ENCODE measurements at places on chromosomes 16 and 17.

DNA sequence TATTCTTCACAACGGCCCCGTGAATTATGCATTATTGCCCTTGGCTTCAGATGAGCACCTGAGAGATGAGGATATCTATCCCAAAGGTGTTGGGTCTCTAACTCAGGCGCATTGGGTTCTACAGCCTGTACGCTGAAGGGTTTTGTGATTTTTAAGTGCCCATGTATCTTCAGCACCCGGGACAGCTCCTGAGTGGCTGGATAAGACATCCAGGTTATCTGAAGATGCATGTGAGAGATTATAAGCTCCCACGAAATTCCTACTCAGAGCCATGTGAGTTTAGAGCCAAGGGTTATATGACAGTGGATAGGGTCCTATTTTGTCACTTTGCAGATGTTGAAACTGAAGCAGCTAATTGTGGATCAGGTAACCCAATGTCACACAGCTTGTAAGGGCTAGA, 612.3 kb upstream of the EEF2KMT start:
- DNase-seq = peak; percentile 24

DNA sequence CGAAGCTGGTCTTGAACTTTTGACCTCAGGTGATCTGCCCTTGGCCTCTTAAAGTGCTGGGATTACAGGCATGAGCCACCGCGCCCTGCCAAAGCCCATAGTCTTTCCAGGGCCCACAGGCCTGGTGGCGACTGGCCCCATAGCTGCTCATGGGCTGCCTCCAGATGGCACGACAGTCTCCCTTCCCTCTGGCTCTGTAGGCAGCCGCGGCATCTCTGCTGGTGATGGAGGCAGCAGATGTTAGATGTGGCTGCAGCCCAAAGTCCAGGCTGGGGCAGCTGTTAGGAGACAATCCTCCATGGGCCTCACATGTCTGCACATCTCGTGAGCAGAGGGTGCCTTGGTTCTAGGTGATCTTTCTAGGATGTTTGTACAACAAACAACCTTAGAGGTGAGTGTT, 69.7 kb upstream of the DNAJA2 start:
- DNase-seq = no peak

DNA sequence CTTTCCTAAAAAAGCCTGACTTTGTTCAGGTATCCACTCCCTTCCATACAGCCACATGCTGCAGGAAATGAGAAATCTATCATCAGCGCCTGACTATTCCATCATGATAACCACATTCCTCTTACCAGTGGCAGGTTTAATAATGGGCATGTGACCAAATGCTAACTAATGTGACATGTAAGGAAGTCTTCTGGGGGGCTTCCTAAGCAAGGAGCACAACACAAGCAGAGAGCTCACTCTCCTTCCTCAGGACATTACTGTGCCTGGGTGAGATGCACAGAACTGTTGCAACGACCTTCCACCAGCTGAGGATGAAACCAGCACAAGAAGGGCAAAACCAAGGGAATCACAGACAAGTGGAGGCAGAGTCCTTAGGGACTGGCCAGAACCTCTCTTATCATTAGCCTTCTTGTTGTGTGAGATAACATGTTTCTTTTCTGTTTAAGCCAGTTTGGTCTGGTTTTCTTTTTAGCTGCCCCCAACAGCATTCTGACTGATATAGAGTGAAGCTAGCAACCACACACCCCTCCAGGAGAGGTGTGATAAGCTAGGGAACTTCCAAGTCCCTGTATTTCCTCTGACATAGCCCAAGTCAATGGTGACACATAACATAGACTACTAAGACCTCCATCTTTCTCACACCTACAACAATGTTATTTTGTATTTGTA, 16.9 kb downstream of the MYO1D start:
- DNase-seq = no peak

DNA sequence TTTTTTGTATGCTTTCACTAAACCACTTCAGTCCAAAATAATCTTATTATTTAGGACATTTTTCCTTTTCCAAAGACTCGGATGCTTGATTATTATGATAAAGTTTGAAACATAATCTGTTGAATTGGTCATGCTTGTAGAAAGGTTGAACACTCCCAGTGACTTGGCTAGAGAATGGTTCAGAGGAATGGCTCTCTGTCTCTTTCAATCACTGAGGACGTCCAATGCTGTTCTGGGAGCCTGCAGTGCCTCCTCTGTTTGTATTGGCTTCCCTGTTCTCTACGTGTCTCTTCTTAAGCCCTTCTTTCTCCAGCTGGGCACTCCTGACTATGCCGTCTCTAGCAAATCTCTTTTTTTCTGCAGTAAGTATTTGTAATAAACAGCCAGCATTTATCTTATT, 369.0 kb upstream of the DYNLRB2 start:
- DNase-seq = no peak

- peak; percentile 88 for DNase-seq
Measured at GRCh38 chr17:75876938-75877751, 1.2 kb downstream of the TRIM47 start.

DNA sequence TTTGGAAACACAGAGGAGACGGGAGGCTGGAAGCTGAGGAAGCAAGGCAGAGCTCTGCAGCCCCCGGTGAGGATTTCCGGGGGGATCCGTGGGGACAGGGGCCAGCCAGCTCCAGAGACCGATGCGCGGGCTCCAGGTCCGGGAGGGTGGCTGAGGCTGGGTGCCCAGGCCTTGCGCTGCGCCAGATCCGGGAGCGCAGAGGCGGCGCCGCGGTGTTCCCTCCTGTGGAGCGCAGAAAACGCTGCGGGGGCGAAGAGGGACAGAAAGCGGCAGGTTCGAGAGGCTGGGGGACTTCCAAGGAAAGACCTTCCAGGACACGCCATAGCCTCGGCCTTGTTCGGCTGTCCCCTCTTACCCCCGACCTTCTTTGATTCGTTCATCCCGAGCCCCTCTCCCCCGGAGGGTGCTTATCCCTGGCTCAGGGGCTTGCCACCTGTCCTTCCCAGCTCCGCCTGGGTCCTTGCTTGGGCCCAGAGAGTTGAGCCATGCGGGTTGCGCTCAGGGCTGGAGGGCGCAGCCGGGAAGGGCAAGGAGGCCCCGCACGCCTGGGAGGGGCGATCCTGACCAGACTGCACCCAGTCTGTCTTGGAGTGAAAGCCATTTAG, 697 bp upstream of the SHISA9 start:
- DNase-seq = no peak

GRCh38 chr17:17944242-17944641, 28.0 kb downstream of the TOM1L2 start:
- DNase-seq = no peak

DNA sequence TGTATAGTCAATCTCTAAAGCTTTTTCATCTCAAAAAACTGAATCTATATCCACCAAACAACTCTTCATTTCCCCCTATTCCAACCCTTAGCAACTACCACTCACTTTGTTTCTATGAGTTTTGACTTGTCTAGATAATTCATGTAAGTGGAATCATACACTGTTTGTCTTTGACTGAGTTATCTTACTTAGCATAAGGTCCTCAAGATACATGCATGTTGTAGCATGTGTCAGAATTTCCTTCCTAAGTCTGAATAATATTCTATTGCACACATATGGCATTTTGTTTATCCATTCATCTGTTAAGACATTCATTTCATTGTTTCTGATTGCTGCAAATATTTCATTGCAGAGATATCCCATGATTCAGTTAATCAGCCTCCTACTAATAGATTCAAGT, 72.2 kb downstream of the SSH2 start:
- DNase-seq = no peak

GRCh38 chr16:88920618-88921590, 54.4 kb upstream of the PABPN1L start:
- DNase-seq = peak; percentile 57

- DNase-seq = no peak
Measured at GRCh38 chr16:28061352-28062101, 2.0 kb downstream of the GSG1L start.

GRCh38 chr17:45311760-45312476, 4.9 kb downstream of the MAP3K14 start:
- DNase-seq = peak; percentile 82

GRCh38 chr16:29819506-29819905, 756 bp upstream of the MVP start:
- DNase-seq = no peak
